Activated T-helper 2 cell treated with anti-CD3 and anti-CD28 coated beads, Interferon-gamma antibody, Interleukin-2, Interleukin-4, amounts not matched to agents 10 μg/mL and 5 μg/mL and 100 μg/mL, durations not matched to agents 14 hours and 24 hours and 36 hours (primary cell): ENCODE measurements at places on chromosomes 12 and 14.

DNA sequence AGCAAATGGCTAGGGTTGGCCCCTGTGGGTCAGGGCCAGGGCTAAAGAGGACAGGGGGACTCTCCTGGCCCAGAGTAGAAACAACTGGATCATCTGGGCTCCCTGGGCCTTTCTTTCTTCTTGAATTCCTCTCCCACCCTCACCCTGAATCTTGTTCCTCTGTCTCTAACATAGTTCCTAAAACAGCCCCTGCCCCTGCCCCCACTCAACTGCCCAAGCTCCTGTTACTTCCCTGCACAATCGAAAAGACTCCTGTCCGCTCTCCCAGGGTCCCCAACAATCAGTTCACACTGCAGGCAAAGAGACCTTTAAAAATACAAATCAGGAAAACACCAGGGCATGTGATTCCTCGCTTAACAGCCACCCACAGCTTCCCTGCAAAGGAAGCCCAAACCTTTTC, 18.0 kb upstream of the ANKRD33 start:
- DNase-seq = no peak

GRCh38 chr14:103728721-103729120, 13.1 kb downstream of the ZFYVE21 start:
- no peak for DNase-seq

GRCh38 chr12:56046027-56046780, 4.5 kb downstream of the RPS26 start:
- DNase-seq = no peak

DNA sequence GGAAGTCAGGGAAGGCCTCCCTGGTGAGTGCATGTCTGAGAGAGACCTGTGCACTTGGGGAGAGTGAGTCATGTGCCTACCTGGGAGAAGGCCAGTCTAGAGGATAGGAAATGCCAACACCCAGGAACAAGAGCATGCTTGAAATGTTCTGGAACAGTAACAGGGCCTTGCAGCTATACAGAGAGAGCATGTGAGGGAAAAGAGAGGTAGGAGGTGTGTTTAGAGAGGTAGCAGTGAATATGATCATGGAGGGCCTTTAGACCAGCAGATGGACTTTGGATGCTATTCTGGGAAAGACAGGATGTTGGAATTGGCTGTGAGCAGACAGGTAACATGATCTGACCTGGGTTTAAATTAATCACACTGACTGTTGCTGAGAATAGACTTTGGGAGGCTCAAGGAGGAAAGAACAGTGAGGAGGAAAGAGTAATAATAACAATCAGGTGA, 1143.6 kb downstream of the FLRT2 start:
- DNase-seq = no peak

DNA sequence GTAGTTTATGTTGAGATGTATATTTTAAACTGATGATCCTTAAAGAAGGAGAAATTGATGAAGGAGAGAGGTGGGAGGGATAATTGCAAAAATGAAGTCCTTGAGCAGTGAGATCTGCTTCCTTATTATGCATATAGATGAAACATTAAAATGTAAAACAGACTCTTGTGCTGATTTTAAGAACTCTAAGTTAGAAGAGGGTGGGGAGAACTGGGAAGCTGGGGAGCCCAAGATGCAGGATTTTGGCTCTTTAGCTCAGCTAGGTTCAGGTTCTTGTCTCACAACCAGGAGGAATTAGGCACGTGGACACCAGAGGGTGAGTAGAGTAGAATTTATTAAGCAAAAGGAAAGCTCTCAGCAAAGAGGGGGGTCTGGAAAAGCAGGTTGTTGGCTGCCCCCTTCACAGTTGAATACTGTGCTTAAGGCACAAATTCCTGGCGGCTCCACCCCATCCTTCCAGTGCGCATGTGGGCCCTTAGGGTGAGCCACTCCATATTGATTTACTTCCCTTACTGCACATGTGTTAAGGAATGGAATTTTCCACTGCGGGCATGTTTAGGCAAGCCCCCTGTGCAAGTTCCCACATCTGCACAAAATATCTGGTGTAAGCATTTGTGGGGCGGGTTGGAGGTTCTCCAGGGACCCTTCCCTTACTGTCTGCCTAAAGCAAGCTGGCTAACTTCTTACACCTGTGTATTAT, 141.9 kb downstream of the BICD1 start:
- DNase-seq = no peak
